Endothelial cell of umbilical vein (primary cell): ENCODE measurements at places on chromosomes 3 and 15. TPM values are rescaled to one million over a fixed set of nuclear protein-coding genes. Genes with fewer than 3 reads are reported as not detected.

Gene AHSG
- total RNA-seq, result not detected in 2 replicates

Gene NOX5
- total RNA-seq, result 0.07 TPM in 1 of 2 replicates, not detected in the other

Gene CPLX3
- 0.16 TPM in 1 of 2 replicates, not detected in the other for total RNA-seq

Gene ALDH1L1
- not detected in 2 replicates for total RNA-seq

Gene RBP2
- not detected in 2 replicates for total RNA-seq

Gene PLA2G4D
- not detected in 2 replicates for total RNA-seq

Gene DUOX1
- not detected in 2 replicates for total RNA-seq

Gene GRAMD2A
- 0.23 and 0.29 TPM in 2 replicates for total RNA-seq

Gene SLC26A6
- total RNA-seq, result 32.2 and 34.8 TPM in 2 replicates

Gene CNTN4
- not detected in 2 replicates for total RNA-seq

Gene CHST13
- not detected in 2 replicates for total RNA-seq

Gene CX3CR1
- total RNA-seq, result not detected in 2 replicates
